Frontal cortex (tissue), 4 donors: ENCODE measurements at places on chromosomes 3 and 15. TPM values are rescaled to one million over a fixed set of nuclear protein-coding genes. Genes with fewer than 3 reads are reported as not detected.

Gene HOMER2
- total RNA-seq: 45.2 TPM

Gene HCLS1
- total RNA-seq: 0.82 TPM

Gene LTK
- not detected for total RNA-seq

Gene CKMT1A
- 6.5 TPM for total RNA-seq

Gene NTRK3
- 34.6 TPM for total RNA-seq

Gene SPPL2A
- total RNA-seq: 31.0 TPM

Gene POC1A
- total RNA-seq: 2.4 TPM

Gene CYP1A1
- total RNA-seq: 0.41 TPM

Gene CPN2
- total RNA-seq: not detected

Gene ARHGEF3
- total RNA-seq: 26.1 TPM

Gene GUCA1C
- not detected for total RNA-seq

Gene BTBD1
- 156 TPM for total RNA-seq

Gene EOMES
- 6.9 TPM for total RNA-seq

Gene LSAMP
- 59.9 TPM for total RNA-seq

Gene XXYLT1
- total RNA-seq: 23.6 TPM

Gene PLA2G4D
- under 0.01 TPM for total RNA-seq

Gene LRRC49
- total RNA-seq: 145 TPM

Gene LIPH
- not detected for total RNA-seq

Gene NEK10
- total RNA-seq: 28.1 TPM

Gene CIB2
- total RNA-seq: 25.7 TPM

Gene PAK6
- 11.8 TPM for total RNA-seq

Gene PSTPIP1
- 0.41 TPM for total RNA-seq

Gene EFCAB12
- 0.41 TPM for total RNA-seq

Gene ASB14
- total RNA-seq: under 0.01 TPM

Gene CHAC1
- 2.9 TPM for total RNA-seq

Gene ZNF662
- total RNA-seq: 16.7 TPM

Gene SLC12A1
- 1.6 TPM for total RNA-seq

Gene CLDN18
- not detected for total RNA-seq

Gene GRIP2
- total RNA-seq: 8.2 TPM

Gene FOXL2
- total RNA-seq: under 0.01 TPM

Gene BCL2A1
- 0.82 TPM for total RNA-seq

Gene MUC4
- total RNA-seq: 0.41 TPM
